SK-MEL-5 (cell line): ENCODE measurements at places on chromosomes 7 and 10.

- no peak for DNase-seq
These were observed 32.8 kb downstream of the JCAD start for GRCh38 chr10:30026578-30026977.

DNA sequence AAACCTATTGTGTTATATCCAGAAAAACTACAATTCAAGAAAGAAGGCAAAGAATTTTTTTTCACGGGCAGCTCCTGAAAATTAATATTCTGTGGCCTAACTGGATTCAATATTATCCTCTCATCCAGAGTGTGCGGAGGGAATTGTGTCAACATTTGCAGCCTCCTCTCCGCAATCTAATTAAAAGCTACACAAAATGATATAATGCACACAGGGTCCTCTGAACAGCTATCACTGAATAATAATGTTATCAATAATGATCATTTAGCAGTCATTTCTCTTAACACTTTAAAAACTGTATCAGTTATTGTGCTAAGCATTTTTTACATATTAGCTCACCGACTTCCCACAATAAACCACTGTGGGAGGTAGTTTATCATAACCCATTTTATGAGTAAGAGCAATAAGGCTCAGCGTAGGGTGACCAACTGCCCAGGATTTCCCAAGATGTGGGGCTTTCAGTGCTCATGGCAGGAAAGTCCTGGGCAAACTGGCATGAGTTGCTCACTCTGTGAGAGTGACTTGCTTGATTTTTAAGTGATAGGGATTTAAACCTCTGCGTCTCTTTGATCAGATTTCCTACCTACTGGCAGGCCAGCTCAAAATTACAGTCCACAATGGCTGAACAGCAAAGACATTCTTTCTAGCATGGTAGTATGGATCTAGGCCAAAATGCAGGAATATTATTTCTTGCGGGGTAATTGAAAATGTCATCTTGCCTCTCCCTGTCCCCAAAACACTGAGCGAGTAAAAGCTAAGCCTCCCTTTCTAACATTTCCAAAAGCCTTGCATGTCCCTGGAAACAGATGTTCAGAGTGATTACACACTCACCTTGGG is 65.7 kb downstream of the AOAH start:
- no peak for DNase-seq

DNA sequence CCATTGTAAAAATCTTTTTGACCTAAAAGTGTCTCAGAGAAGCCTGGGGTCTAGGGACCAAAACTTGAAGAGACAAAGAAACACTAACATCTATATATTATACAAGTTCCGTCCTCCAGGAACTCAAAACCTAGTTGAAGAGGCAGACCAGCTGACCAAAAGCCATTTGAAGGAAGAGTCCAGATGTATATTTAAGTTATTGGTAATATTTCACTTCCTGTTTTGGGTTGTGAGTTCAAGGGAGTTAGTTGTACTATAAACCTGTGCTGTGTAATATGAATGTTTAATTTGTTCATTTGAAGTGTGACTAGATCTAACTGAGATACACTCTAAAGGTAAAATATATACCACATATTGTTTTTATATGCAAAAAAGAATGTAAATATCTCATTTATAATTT is 45.0 kb downstream of the CDK1 start:
- no peak for DNase-seq

GRCh38 chr10:5551531-5552375 is 27.0 kb downstream of the CALML3 start:
- DNase-seq: no peak

- no peak for DNase-seq
These were observed 7.0 kb upstream of the MMP21 start for GRCh38 chr10:125782616-125783015.

DNA sequence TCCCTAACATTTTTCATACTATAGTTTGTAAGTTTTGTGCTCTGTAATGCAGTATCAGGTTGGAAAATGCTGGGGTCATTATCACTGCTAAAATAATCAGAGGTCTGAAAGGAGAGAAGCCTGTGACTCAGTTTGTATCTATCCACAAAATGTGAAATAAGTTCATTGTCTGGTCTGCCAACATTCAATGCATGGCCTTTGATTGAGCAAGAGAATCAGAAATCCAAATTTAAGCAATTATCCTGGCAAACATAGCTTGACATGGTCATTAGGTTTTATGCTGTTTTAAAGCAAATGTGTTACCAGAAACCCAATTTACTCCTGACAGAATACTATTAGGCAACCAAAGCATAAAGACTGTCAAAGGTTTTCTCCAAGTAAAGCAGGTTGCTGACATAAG is 709.7 kb upstream of the SEMA3D start:
- no peak for DNase-seq

DNA sequence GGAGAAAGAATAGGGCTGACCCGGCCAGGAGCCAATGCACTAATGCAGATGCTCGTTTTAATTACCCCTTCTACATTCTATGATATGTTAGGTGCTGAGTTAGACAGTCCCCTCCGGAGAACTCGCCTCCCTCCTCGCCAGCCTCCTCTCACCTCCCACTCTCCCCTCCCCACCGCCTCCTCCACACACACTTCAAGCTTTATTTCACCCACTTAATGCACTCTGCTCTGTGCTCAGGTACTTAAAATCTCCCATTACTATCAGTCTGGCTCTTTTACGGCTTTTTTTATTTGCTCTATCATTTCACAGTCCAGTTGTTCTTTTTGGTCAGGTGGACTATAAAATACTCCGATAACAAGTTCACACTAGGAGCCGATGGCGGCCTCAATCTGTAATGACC is 231.6 kb downstream of the TEX36 start:
- DNase-seq: no peak

- DNase-seq: no peak
These were observed 72.5 kb downstream of the PRTFDC1 start for GRCh38 chr10:24879861-24880260.

GRCh38 chr10:79438021-79438698 is 7.3 kb downstream of the ZCCHC24 start:
- DNase-seq: peak; percentile 88

- DNase-seq: no peak
These were observed 149.2 kb downstream of the CYP26A1 start for GRCh38 chr10:93222876-93223275.

DNA sequence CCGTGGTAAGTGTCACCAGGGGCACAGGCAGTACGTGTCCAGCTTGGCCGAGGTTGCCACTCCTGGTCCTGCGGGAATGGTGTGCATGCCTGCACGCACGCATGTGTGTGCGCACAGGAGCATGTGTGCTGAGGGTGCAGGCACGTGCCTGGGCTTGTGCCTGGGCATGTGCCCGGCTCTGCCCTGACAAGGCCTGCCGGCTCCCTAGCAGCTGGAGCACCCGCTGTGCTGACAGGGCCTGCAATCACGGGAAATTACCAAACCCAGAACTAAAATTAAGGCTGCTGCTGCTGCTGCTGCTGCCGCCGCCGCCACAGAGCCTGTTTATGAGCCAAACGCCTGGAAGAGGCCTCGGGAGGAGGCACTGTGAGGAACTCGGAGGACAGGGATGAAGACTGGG is 28.7 kb downstream of the GHRHR start:
- DNase-seq: no peak

DNA sequence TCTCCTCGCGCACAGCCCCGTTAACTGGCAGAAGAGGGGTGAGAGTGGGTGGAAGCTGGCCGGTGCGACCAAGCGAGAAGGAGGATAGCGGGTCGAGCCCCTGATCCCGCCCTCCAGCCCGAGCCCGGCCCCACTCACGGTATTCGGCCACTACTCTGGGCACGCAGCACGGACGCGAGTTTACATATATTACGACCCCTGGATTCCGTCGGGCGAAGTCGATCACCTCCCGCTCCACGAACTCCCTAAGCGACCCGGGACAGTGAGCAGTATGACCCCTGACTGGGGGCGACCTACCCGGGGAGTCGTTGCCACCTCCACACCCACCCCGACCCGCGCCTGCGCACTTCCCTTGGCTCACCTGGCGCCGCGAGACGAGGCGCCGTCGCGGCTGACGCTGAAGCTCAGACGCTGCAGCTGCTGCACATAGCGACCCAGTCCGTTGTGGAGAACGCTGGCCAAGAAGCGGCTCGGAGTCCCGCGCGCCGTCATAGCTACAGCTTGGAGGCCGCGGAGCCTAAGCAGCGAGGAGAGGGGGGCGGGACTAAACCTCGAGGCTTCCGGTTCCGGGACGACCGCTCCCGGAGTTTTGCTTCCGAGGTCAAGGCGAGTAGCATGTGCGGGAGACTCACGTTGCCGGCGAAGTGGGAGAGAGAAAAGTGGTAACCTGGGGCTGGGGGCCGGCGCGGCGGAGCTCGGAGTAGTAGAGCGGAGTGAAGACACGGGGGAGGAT is at the start of the genes MRPL43 and TWNK:
MRPL43 (minus strand) TSS at position 546 of the 733 bp plus-strand sequence; CDS start at position 492, 54 bp downstream.
TWNK (plus strand) TSS at position 592 of the 733 bp plus-strand sequence. CDS start 668 bp downstream, outside the sequence.
- DNase-seq: peak; percentile 71

DNA sequence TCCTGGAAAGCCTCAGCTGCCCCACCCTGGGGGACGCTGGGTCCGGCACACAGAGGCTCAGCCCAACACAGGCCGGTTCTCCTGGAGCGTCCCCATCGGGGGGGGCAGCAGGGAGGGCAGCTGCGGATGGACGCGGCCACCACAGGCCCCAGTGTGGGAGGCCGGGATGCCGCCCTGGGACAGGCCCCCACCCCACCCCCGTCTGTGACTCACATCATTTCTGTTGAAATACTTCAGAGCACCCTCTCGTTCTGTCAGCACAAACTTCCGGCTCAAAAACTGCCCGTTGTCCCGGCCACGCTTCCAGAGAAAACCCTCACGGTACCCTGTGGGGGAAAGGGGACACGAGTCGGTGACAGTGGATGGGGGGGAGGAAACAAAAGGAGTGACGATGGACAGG is 28.5 kb downstream of the GET4 start:
- DNase-seq: no peak

GRCh38 chr10:35910234-35910633 is 268.1 kb upstream of the FZD8 start:
- DNase-seq: no peak

DNA sequence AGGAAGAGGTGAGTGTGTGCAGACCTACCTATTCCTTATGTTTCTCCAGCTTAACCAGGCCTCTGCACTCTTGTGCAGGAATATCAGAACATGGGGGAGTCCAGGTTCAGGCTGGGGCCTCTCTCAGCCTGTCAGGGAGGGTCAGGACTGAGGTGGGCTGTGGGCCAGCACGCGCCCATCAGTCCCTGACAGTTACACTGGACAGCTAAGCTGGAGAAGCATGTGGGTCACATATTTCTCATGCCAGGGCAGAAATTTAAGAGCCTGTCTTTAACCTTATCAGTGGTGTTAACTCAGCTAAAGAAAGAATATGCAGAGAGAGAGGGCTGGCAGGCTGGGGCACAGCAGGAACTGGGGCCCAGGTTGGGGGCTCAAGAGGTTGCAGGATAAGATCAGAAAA is 8.7 kb upstream of the POLD2 start:
- DNase-seq: no peak

DNA sequence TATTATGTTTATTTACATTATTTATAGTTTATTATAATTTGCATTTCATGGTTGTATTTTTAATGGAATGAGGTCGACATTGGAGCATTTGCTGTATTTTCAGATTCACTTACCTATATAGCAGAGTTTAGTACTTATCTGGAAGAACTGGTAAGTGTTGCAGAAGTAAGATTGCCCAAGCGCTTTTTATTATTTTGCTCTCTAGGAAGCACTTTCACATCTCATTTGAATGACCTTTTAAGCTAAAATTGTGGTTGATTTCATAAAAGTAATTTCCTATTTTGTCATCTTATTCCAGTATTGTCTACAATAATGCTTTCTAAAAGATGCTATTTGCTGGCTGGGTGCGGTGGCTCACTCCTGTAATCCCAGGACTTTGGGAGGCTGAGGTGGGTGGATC is 28.6 kb downstream of the SEC61A2 start:
- no peak for DNase-seq

DNA sequence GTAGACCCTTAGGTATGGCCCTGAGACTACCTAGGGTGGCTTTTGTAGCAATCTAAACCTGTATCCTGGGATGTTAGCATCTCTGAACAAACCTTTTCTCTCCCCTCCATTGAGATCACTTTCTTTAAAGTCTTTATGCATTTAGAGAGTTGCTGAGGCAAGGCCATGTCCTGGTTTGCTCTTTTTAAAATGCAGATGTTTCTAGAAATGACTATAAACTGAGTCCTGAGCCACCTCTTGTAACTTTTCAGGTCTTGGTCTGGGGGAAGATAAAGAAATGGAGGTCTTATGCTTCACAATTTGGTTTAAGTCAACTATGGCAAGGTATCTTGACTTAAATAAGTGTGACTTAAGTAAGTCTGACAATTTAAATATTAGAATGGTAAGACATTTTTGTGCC is 78.0 kb downstream of the AUTS2 start:
- DNase-seq: no peak

GRCh38 chr7:34060196-34060947 is 155.0 kb downstream of the BMPER start:
- DNase-seq: no peak

- DNase-seq: no peak
These were observed 89.2 kb downstream of the RNF216 start for GRCh38 chr7:5692112-5692844.

DNA sequence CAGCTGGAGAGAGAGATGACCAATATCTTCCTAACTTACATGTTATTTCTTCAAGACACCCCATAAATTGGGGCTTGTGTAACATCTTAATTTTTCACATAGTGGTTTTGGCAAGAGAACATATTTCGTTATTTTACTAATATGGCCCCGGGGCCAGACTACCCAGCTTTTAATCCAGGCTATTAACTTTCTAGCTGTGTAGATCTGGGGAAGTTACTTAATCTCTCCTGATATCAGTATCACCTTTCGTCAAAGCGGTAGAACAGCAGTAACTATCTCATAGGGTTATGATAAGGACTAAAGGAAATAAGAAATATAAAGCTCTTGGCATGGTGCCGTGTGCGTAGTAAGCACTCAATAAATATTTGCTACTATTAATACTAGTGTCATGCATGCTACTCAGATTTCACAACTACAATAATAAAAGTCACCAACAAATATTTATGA is 71.6 kb upstream of the LYZL1 start:
- no peak for DNase-seq

DNA sequence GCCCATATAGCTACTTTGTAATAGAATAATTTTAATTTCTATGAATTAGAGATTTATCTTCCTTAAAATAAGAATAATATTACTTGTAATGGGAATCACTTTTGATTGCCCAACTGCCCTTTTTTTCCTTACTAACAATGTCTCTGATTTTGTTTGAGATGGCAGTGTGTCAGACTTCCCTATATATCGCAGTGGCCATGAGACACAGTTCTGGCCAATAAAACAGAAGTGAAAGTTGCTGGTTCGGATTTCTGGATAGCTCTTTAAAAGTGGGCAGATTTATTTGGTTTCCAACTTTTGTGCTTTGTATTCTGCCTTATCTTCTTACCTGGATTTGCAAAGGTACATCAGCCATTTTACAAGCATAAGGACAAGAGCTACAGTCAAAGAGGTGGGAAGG is 170.2 kb downstream of the PPP1R17 start:
- DNase-seq: no peak

GRCh38 chr7:77950548-77950947 is 152.0 kb downstream of the PHTF2 start:
- no peak for DNase-seq

GRCh38 chr7:104983076-104983577 is 30.9 kb upstream of the KMT2E start:
- DNase-seq: no peak
